ENCODE measurements at places on chromosomes 11 and 22.

DNA sequence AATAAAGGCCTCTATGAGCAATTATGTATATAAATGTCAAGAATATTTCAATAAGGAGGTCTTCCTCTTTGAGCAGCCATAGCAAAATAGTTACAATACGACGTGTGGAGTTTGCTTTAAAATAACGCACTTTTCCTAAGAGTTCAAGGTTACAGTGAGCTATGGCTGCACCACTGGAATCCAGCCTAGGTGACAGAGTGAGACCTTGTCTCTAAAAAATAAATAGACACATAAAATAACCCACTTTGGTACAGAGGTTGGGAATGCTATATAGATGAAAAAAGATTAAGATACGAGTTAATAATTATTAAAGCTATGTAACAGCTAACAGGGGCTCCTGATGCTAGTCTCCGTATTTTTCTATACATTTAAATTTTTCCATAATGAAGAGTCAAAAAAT, 12.6 kb downstream of the RAB6A start:
- DNase-seq, result no peak

DNA sequence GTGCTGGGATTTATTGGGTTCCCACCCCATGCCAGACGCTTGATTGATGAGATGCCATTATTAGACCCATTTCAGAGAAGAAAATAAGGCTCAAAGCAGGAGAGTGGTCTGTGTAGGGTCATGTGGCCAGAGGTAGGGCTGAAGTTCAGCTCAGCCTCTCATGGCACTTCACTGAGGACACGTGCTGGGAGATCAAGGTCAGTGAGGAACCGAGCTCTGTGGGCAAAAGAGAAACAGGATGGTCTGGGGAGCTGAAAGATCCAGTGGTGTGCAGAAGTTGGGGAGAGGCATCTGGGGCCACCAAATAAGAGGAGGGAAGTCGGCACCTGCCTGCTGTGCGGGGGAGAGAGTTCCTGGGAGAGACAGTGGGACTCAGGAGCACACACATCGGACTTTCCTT, 19.6 kb downstream of the RHOD start:
- no peak for DNase-seq

DNA sequence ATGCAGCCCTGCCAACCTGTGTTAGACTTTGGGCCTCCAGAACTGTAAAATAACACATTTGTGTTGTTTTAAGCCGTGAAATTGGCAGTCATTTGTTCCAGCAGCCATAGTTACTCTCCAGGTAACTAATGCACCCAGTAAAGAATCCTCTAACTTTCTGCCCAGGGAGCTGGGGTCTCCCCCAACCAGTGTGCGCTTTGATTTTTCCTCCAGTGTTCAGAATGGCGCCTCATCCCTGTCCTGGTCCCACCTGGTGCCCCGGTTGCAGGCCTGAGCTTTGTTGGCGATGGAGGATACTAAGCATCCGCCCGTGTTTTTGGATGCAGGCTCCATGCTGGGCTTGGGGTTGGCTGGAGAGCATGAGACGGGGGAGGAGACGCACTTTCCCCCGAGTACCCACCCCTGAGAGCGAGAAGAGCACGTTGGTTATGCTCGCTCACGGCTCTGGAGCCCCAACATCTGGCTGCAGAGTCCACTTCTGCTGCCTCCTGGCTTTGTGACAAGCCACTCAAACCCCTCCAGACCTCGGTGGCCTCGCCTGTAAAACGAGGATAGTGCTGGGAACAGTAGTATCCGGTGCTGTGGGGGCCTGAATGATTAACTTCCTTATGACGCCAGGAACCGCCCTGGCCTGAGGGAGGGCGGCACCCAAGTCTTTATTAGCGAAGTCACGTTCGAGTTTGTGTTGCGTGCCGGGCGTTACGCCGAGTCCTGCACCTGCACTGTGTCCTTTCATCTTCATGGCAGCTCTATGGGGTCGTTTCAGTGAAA, 25.8 kb downstream of the MRGPRD start:
- DNase-seq, result no peak

- DNase-seq, result no peak
Observed at GRCh38 chr11:133154076-133154475, 378.2 kb downstream of the OPCML start.

GRCh38 chr11:39641751-39642150, 1817.7 kb downstream of the LRRC4C start:
- DNase-seq, result no peak
